ENCODE measurements at places on chromosomes 5 and 9.

GRCh38 chr5:67160985-67161384 lies 35.6 kb downstream of the CD180 start:
- peak; percentile 64 for DNase-seq

- DNase-seq: no peak
These were observed 2.5 kb downstream of the FIBCD1 start for GRCh38 chr9:130936285-130937117.

DNA sequence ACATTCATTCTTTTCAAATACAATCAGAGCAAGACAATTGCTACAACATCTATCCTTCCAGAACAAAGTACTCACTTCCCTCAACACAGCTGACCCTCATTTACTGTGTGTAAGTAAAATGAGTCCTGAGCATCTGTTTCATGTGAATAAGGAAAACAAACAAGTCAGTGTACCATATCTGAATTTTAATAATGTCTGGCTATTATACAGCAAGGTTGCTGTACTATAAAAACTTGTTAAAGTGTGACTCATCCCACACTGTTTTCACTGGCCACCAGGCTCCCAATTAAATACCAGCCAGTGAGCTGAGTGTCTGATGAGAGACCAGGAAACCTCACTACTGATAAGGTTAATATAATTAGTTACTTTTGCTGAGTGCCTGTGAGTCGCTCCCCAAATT lies 339.8 kb downstream of the AGTPBP1 start:
- no peak for DNase-seq

- no peak for DNase-seq
These were observed 5.8 kb upstream of the GPSM1 start for GRCh38 chr9:136321561-136321960.

DNA sequence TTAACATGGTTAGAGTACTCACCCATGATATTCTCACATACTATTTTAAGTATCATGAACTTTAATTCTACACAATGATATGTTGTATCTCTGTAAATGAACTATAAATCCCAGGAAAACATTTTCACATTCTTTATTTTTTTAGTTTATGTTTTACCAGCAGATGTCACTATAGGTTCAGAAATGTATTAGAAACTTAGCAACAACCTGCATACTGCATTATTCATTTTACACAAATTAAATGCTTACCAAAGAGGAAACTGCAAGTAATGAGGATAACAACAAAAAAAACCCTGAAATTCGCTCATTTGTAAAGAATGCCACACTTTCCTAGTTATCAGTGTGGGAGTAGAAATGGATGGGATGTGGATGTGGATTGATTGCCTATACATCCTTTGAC lies 217.5 kb upstream of the OTULINL start:
- no peak for DNase-seq

DNA sequence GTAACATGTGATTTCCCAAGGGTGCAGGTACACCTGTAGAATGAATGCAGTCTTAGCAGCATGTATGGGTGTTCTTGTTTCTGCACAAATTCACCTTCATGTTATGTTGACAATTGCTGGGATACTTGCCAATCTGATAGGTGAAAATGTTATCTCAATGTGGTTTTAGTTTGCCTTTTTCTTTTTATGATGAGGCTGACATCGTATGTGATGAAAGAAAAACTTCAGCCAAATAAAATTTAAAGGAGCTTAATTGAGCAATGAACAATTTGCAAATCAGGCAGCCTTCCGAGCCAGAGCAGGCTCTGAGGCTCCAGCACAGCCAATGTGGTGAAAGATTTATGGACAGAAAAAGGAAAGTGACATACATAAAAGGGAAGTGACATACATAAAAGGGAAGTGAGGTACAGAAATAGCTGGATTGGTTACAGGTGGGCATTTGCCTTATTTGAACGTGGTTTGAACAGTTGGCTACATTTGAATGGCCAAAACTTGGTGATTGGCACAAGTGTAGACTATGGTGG lies 10.5 kb downstream of the TAL2 start:
- no peak for DNase-seq

DNA sequence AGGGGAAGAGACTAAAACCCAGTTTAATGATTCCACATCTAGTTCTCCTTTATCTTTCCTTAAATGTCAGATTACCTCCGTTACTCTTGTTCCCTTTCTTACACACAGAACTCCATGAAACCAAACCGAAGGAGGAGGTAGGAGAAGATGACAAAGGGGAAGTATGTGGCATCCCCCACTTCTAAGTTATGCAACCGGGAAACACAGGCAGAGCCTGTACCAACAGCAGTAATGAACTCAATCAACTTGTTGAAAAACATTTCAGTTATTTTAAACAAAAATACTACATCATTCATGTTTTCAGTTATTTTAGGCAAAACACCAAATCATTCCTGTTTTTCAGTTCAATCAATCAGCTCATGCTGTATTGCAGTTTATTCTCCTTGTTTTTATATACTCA lies 101.8 kb downstream of the PCSK1 start:
- no peak for DNase-seq

GRCh38 chr9:137254624-137255447 lies at the start of gene NELFB:
TSS of gene NELFB (plus strand) at chr9:137255327.
- DNase-seq: peak; percentile 95

- DNase-seq: no peak
These were observed 267.2 kb downstream of the MAT2B start for GRCh38 chr5:163772644-163773043.

DNA sequence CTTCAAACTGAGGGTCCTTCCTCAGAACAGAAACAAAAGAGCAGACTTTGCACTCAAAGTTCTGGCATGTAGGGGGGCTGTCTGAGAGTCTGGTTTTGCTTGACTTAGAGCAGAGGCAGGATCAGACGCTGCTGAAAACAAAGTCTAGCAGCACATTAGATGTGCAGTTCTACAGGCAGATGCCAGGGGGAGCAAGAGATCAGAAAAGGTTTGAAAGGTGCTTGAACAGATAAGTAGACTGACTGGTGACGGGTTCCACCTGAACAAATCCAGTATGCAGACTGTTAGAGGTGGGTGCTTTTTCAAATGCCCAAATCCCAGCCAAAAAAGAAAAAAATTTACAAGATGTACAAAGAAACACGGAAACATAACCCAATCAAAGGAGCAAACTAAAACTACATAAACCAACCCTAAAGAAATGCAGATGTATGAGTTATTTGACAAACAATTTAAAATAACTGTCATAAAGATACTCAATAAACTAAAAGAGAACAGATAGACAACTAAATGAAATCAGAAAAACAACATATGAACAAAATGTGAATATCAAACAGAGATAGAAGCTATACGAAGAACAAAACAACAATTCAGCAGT lies 194.7 kb upstream of the FREM1 start:
- peak; percentile 60 for DNase-seq
